ENCODE measurements at places on chromosomes 2 and 18.

DNA sequence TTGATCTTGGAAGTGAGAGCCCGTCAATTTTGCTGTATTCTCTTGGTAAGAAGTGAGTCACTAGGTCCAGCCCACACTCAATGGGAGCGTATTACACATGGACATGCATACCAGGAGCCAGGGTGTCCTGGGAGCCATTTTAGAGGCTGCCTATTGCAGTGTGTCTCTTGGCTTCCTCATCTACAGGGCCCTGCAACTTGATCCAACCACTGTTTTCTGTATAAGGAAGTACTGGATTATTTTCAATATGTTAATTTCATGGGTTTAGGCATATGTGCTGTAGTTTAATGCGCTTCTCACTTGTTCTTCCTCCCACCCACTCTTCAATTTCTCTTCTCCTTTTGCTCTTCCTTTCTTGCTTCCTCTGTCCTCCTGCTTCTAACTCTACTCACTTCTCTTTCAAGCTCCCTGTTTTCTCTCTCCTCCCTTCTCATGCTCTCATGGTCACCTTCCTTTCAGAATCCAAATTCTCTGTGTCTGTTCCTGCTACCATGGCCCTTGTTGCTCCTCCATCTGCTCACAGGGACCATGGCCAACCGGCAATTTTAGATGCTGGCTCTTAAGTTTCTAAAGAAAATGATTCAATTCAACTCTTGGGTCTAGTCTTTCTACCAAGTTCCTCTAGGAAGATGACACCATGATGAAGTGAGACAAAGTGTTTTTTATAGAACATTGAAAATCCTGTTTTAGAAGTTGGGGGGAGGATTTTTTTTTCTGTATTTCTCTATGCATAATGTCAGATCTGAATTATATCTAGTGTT, 152.0 kb upstream of the ZEB2 start:
- DNase-seq, result no peak

DNA sequence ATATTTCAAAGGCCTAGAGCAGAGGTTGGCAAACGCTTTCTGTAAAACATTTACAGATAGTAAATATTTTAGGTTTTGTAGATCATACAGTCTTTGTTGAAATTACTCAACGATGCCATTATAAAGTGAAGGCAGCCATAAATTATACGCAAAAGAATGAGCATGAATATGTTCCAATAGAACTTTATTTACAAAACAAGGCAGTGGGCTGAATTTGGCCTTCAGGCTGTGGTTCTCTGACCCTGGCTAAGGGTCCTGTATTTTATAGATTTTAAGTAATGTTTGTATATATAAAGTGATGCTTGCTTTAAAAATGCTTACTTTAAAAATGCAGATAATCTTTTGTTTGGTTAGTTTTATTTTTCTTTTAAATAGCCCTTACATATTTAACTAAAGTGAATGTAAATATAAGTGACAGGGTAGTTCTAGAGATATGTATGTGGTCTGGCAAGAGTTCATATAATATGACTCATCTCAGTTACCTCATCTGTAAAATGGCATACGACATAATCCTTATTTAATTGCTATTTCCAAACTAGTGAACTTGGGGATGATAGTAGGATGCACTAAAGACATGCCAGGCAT, 51.7 kb upstream of the ATP5MC3 start:
- no peak for DNase-seq

GRCh38 chr18:77341527-77342325, 92.1 kb downstream of the GALR1 start:
- no peak for DNase-seq

- no peak for DNase-seq
These were observed 102.3 kb downstream of the CDCA7 start for GRCh38 chr2:173456960-173457359.

- no peak for DNase-seq
These were observed 64.4 kb upstream of the REV1 start for GRCh38 chr2:99554238-99554637.
